Iris pigment epithelial cell (primary cell): ENCODE measurements at places on chromosomes 2 and 18.

GRCh38 chr2:238528953-238529781 lies 102.4 kb downstream of the ASB1 start:
- DNase-seq: peak; percentile 55

- DNase-seq: no peak
Measured at GRCh38 chr2:15927551-15928218, 12.7 kb upstream of the MYCN start.

- no peak for DNase-seq
Measured at GRCh38 chr18:70523792-70524182, 234.9 kb downstream of the SOCS6 start.

GRCh38 chr2:174970092-174970491 lies 35.1 kb downstream of the CHN1 start:
- peak; percentile 80 for DNase-seq

- peak; percentile 87 for DNase-seq
Measured at GRCh38 chr2:55761526-55761925, 67.9 kb upstream of the PNPT1 start.

DNA sequence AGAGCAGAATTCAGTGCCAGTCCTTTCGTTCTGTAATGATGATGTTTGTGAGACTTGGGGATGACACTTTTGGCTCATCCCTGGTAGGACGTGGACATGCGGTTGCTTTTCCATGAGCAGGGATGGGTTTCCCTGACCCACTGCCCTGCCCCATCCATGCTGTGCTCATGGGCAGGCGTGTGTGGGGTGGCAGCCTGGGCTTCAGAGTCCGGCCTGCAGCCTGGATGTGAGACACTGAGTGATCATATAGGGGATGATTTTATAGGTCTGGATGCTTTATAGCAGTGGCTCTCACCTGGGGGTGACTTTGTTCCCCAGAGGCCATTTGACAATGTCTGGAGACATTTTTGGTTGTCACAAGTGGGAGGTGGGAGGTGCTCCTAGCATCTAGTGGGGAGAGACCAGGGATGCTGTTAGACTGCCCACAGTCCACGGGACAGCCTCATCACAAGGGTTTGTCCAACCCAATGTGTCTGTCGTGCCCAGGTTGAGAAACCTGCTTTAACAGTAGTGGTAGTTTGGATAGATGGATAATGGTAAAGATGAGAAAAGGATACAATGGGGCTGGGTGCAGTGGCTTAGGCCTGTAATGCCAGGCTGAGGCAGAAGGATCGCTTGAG lies 38.9 kb downstream of the LDLRAD4 start:
- DNase-seq: no peak

DNA sequence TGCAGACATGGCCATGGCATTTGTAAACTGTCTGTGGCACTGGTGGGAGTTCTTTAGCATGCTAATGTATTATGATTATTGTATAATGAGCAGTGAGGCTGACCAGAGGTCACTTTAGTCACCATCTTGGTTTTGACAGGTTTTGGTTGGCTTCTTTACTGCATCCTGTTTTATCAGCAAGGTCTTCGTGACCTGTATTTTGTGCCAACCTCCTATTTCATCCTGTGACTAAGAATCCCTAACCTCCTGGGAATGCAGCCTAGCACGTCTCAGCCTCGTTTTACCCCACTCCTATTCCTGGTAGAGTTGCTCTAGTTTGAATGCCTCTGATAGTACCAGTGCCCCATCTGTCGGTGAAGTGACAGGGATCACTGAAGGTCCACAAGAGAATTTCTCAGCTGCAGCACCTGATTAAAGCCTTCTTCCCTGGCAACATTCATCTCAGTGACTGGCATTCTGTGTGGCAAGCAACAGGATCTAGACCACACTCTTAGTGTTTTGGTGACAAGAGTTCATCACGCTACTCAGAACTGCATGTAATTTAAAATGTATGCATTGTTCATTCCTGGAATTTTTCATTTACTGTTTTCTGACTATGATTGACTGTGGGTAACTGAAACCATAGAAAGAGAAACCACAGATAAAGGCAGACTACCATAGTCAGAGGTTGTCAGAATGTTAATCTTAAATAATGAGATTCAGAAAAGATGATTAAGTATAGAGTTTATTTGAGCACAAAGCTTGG lies 43.0 kb upstream of the GPR39 start:
- no peak for DNase-seq

GRCh38 chr2:12451726-12452125 lies 265.0 kb upstream of the TRIB2 start:
- DNase-seq: peak; percentile 72
